ENCODE measurements at places on chromosomes 2 and 18.
A peak's percentile ranks its signal among the peaks of the same experiment; 100 is the strongest.

DNA sequence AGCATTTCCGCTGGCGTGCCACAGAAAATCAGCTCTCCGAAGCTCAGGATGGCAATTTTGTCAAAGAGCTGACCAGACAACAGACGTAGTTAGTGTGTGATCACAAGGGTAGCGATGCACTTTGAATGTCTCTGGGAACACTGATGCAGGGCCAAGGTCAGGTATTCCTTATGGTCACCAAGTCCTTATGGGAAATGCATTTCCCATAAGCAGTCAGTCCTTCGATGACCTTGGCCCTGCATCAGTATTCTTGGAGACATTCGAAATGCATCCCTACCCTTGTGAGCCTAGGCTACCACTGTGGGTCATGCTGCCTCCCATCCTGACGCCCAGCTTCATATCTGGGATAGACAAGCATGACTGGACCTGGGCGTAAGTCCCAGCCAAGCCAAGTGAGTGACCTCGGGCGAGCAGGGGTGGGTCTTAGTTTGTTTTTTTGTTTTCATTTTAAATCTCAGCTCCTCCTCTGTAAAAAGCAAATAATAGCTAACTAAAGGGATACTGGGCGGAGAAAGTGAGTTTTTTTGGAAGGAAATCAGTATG lies 13.6 kb downstream of the ABCG5 start:
- no peak for DNase-seq

GRCh38 chr2:110903548-110903947 lies 171.2 kb downstream of the ACOXL start:
- no peak for DNase-seq

DNA sequence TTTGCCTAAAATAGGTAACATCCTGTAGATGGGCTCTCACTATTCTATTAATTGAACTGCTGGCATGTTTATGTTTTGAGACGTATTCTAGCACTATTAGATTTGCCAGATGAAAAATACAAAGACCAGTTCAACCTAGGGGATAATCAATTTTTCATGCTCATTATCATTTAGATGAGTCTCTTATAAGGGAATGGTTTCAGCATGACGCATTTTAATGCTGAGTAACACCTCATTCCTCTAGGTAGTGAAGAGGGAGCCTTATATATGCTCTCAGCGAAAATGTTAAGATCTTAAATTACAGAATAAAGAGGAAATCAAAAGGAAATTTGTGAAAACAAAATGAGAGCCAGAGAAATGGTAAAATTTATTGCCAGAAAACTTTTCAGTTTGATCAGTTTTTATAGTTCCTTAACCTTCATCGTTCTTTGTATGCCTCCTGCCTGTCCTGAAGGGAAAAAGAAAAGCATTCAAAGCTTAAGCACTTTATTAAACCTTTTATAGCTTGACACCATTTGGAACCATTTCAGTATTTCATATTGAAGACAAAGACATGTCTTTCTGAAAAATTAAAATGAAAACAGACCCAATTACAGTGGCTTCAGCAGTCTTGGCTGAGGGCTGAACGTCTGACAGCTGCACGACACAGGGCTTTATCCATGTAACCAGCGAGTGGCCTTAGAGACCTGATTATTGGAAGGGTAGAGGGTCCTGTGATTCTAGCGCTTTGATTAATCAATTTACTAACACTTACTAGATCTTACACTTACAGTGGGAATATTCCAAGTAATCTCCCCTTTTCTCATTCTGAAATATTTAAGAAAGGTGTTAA lies 112.8 kb downstream of the ADCYAP1 start:
- DNase-seq = peak; percentile 40

GRCh38 chr2:221309892-221310583 lies 262.1 kb downstream of the EPHA4 start:
- DNase-seq = no peak

GRCh38 chr18:75742516-75742915 lies 315.0 kb upstream of the SMIM21 start:
- DNase-seq = no peak

GRCh38 chr2:159186462-159186861 lies 100.0 kb downstream of the WDSUB1 start:
- no peak for DNase-seq

DNA sequence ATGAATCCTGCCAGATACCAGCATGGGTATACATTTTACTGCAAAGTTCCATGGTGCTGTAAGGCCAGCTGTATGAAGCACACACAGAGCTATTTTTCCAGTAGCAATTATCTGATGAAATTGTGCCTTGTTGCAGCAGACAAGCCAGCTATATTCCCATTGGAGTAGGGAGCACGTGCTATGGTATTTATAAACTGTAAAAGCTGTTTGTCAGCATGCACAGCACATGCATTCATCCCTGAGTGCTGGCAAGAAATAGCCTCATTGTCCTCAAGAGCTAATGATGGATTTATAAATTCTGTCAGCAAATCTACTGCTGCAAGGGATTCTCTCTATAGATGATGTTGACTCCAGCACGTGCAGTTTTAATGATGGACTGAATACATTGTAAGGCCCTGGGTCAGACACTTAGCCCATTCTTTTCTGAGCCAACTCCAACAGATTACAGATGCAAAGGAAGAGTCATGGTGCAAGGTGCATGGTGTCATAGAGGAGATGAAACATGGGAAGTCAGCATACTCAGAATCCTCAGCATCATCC lies 61.7 kb downstream of the KCNS3 start:
- DNase-seq = no peak

- peak; percentile 15 for DNase-seq
Measured at GRCh38 chr2:240247868-240248720, 107.6 kb upstream of the OTOS start.

DNA sequence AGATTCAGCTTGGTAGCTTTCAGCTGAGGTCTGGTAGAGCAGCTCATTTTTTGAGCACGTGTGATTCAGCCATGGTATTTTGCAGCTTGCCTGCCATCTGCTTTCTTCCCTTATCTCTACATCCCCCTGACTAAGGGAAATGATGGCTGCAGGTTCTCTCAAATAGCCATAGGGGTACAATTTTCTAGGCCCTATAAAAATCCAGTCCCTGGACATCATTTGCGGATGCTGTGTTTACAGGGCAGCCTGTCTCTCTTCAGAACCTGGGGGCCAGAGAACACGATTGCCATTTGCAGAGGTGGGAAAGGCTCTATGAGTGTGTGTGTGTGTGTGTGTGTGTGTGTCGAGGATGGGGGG lies 442.7 kb upstream of the MEIS1 start:
- DNase-seq = no peak

- DNase-seq = no peak
Measured at GRCh38 chr2:212773808-212774339, 235.3 kb upstream of the ERBB4 start.

DNA sequence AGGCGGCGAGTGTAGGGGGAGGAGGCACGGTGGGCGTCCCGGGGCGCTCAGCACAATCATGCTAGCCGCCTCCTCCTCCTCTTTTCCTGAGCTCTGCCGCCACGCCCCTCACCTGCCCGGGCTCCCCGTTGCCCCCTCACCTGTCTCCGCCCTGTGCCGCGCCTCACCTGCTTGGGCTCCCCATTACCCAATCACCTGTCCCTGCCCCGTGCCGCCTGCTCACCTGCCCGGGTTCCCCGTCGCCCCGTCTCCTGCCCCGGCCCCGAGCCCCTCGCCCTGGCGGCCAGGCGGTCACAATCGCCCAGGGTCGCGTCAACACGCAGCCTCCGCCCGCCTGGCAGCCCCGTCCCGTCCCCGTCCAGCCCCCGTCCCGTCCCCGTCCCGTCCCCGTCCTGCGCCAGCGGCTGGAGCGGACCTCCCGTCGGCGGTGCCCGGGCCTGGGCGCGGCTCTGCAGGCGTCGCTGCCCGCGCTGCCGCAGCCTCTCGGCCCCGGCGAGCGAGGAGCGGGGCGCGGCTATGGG lies at the start of gene DCDC2C:
TSS of gene DCDC2C (plus strand) at position 340 of the 521 bp plus-strand sequence. CDS start at position 517, 177 bp downstream.
- DNase-seq = no peak

GRCh38 chr2:67871686-67872412 lies 191.0 kb downstream of the C1D start:
- no peak for DNase-seq

- no peak for DNase-seq
Measured at GRCh38 chr2:126656431-126657147, 631 bp downstream of the GYPC start.

DNA sequence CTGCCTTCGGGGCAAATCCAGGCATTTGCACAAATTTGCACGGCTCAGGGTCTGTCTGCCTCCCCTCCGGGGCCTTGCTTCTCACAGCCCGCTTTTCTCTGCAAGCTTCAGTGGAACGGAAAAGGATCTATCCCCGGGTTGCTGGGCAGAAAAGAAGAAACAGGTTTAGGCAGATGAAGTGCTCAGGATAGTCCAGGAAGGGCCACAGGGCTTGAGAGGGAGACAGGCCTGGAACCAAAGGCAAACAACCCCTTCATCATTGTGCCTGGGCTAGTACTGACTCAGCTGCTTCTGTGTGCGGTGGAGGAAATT lies 347.8 kb upstream of the TNP1 start:
- no peak for DNase-seq

GRCh38 chr18:14964406-14964805 lies 216.4 kb downstream of the ANKRD30B start:
- no peak for DNase-seq

DNA sequence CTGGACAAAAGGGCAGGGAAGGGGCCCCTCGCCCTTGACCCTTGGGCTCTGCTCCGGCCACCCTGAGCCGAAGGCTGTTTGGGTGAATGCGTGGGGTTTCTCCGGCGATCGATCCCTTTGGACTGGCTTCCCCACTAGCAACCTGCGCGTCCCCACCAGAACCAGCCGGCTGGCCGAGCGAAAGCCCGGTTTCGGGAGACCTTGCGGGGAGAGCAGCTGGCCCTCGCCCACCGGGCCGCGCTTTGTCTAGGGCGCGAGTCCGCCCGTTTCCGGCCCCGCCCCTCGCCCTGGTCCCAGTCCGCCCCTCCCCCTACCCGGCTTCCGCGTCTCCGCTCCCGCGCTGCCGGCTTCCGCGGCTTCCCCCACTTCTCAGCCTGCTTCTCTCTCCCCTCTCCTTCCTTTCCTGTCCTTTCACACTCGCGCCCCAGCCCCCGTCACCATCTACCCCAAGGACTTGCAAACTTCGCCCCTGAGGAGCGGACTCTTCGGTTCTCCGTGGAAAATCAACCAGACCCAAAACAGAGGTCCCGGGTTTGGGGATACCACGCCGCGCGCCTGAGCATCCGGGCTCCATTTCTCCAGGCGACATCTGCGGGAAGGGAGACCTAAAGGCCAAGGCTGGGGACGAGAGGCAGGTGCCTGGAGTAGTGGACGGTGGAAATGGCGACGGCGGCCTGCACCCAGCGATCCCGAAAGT lies 48.0 kb upstream of the ATP6V1B1 start:
- peak; percentile 41 for DNase-seq

DNA sequence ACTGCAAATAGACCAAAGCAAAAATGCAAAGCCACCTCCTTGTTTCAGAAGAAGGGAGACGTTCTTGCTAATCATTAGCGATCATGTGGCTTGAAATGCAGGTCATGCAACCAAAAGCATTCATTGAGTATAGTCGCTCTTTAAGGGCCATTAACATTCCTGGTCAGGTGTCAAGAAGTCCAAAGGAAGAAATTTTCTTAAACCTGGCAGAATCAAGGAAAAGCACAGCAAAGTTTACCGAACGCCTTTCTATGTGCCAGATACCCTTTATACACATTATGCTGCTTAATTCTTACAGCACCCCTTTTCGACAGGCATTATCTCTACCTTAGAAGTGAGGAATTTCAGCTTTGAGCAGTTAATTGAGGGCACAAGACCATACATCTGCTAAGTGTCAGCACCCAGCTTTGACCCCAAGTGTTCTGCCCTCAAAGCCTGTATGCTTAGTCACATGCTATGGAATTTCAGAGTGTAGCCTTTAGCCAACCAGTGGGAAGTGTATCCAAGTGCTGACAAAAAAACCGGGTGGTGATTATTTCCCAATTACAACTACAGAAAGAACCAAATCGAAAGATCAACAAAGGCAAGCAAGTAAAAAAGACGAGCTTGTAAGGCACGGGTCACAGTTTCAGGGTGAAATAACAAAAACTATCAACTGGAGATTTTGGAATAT lies 70.8 kb downstream of the EPHA4 start:
- DNase-seq = no peak

GRCh38 chr2:189265696-189266320 lies 86.2 kb upstream of the COL5A2 start:
- no peak for DNase-seq

GRCh38 chr2:95670167-95670566 lies 78.4 kb downstream of the TRIM43 start:
- DNase-seq = no peak

GRCh38 chr2:135052997-135053474 lies 944 bp downstream of the RAB3GAP1 start:
- no peak for DNase-seq

GRCh38 chr18:59813942-59814341 lies 85.9 kb upstream of the PMAIP1 start:
- DNase-seq = no peak

- peak; percentile 71 for DNase-seq
Measured at GRCh38 chr18:50727721-50728471, 91.9 kb downstream of the MRO start.

DNA sequence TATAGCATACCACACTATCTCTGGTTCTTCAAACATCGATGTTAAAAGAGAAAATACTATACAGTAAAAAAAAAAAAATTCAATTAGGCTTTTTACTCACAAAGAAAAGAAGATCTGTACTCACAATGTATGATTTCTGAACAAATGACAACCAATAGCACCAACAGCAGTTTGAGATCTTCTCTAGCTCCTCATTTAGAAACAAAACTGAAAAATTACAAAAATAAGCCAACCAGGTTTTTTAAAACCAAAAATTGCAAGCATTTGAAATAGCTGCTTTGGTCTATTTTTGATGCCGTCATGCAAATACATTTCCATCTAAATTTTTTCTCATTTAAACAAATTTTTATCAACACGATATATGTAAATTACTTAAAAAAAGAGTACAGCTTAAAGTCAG lies 34.3 kb upstream of the RALBP1 start:
- DNase-seq = no peak

DNA sequence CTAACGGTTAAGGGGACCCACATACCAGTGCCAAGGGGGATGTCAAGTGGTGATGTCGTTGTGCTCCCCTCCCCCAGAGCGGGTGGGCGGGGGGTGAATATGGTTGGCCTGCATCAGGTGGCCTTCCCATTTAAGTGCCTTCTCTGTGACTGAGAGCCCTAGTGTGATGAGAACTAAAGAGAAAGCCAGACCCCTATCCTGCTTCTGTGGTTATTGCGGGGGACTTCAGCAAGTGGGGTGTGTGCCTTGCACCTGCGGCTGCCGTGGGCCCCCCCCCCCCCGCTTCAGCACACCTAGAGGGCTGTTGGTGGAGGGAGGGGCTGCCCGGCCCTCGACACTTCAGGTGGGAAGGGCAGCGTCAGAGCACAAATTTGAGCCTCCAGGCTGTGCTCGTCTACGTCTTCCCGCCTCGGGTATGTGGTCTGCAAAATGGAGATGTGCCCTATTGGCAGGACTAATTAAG lies 6.1 kb downstream of the CTDSP1 start:
- DNase-seq = no peak

DNA sequence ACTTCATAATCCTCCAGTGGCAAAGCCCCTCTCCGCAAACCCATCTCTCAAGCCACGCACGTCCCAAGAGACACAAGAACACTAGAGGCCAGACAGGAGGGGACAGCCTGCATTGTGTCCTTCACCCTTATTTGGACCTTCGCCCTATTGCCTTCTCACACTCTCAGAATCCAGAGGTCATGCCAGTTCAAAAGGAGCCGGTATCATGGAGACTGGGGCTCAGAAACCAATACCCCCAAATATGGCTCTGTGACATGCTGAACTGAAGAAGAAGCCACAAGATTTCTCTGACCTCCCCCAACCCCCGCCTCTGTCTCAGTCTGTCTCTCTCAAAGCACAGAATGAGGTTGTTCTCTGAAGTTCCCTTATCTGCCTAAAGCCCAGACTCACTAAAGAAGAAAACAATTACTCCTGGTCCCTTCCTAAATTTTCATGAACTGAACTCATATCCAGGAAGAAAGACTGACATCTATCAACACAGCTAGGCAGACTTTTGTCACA lies 19.2 kb upstream of the SPATA3 start:
- no peak for DNase-seq
